ENCODE measurements at places on chromosomes 5 and 9. TPM values are rescaled to one million over a fixed set of nuclear protein-coding genes. Genes with fewer than 3 reads are reported as not detected.

DNA sequence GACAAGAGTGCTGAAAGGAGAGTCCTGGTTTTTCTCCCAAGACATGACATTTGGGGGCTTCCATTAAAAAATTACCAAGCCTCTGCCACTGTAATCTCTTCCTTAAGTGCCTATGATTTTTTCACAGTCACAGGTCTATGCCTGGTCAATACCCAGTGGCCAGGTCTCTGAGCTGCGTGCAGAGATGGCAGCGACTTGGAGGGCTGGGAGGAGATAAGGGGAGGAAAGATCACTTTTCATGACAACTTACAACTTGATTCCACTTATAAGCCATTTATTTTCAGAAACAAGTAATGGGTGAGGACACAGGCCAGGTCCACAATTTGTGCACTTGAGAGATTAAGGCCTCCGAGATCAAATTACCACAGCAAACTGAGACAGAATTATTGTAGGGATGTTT lies 1.9 kb upstream of the PCDHAC2 start:
- DNase-seq, result no peak

Gene EGFLAM
- total RNA-seq, result 38.0 TPM

GRCh38 chr5:7394889-7395431 lies 978 bp upstream of the ADCY2 start:
- DNase-seq, result no peak

- DNase-seq, result peak; percentile 69
These were observed at the start of gene FBLL1 for GRCh38 chr5:168528521-168529373. FBLL1 (plus strand) TSS chr5:168529305; CDS start chr5:168529505, 200 bp downstream.

- DNase-seq, result no peak
These were observed 29.4 kb upstream of the HSD17B3 start for GRCh38 chr9:96331236-96331947.

Gene CAMK4
- 7.5 TPM for total RNA-seq

GRCh38 chr9:115650768-115651167 lies 502.8 kb upstream of the PAPPA start:
- DNase-seq, result no peak

- no peak for DNase-seq
These were observed 32.9 kb upstream of the KCNIP1 start for GRCh38 chr5:170470808-170471404.

All from muscle of leg (tissue), 16 donors.